ENCODE measurements at places on chromosomes 3 and 15.

DNA sequence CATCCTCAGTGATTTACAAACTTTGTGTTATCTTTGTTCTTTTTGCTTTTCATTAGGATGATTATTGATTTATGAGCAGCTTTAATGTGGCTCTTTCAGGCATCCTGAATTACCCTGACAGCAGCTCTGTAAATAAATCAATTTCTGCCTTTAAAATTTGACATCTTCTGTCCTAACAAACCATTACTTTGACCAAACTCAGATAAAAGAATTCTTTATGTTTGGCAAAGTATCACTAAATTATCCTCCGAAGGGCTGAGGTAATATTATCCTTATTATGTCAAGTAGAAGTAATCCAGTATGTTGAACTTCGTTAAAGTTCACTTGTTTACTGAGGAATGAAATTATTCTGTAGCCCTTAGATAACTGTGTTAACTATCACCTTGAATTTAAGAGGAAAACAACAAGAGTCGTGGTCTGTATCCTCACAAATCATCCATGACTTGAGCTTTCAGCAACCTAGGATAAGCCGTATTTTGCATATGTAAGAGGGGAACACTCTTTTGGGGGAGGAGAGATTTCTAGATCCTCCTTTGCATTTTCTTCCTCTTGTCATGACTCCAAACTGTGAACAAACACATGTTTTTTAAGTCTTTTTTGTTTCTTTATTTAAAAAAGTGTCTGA, 173.2 kb upstream of the STAC start:
- DNase-seq = no peak

GRCh38 chr3:23916152-23916885, 471 bp downstream of the NKIRAS1 start:
- DNase-seq = peak; percentile 23

DNA sequence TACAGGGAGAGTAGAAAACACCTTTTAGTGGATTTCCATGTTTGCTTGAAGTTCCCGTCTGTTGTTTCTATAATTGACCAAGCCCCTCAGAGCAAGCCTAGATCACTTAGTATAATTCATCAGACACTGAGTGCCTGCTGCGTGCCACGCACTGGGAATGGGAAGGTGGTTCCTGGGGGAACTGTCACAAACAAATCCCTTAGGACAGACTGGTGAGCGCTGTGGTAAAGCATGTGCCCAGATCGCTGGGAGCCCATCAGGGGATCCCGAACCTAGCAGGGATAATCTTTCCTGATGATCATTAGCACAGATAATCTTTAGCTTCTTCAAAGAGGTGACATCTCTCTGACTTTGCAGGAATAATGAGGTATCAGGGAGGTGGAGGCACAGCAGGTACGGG, 9.6 kb downstream of the MRPS11 start:
- DNase-seq = no peak

DNA sequence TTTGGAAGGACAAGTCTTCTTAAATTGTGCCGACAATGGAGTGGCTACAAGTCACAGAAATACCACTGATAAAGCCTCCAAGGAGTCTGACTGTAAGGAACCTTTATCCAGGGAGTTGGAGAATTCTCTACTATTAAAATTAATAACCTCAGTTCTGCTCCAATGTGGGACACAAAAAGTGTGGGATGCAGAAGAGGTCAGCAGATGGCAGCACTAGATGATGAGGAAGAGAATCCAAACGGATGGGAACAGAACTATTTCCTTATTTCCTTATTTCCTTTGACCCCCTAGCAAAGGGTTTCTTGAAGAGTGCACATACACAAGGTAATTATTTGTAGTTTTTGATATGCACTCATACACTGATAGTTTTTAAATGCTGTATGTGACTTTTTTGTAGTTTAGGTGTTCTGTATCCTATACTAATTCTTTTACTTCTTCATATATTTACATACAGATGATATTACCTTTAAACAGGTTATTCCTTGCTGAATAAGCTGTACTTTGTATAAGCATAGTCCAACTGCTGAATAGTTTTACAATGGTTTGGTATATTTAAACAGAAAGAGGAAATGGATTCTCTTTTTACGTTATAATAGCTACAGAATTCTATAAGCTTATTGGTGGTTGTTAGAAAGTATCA, 25.6 kb upstream of the NLGN1 start:
- DNase-seq = no peak

DNA sequence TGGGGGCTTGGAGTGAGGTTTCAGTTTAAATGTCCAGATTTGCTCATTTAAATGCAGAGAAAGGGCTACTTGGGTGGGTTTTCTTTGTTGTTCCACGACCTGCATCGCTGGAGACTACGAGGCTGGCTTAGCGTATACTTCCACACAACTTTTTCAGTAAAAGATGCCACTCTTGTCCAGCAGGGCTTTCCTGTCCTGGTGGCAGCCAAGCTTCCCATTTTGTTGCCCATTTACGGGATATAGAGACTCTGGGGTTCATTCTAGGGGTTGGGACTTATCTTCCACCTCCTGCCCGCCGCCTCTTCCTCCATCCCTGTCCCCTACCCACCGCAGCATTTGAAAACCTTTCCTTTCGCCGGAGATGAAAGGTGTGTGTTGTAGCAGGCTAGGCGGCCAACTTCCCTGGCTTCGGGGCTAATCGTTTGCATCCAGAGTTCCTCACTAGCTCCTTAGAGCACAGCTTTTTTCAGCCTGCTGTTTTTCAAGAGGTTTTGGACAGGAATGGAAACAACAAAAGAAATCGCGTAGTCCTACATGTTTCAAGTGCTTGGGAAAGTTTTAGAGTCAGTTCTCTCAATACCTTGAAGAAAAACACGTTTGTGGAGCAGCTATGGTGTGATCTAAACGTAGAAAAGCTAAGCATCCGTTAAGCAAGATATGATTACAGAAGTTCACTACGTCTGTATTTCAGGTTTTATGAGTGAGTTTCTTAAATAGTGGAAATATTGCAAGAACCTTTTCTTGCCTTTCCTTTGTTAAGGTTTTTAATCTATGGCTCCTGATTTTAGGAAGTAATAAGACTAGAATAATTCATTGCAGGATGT, 843 bp downstream of the CHRNA5 start:
- peak; percentile 24 for DNase-seq

- peak; percentile 66 for DNase-seq
Measured at GRCh38 chr15:70111203-70112073, 13.7 kb upstream of the TLE3 start.

DNA sequence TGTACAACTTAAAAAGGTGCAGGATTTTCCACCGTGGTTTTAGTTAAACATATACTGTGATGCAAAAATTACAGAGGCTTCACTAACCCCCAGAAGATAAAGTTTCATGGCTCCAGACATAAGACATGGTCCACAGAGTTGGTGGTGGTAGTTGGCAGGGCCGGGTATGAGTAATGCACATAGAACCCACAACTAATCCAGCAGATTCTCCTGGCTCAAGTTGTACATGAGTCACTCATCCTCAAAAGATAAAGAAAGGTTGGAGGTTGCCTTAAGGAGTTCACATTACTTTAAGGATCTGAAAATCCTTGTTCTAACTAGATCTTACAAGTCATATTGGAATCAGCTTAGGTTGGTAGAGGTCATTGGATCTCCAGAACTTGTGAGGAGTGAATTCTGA, 98.3 kb upstream of the ZBTB20 start:
- DNase-seq = peak; percentile 92

All from HCEC 1CT (cell line).